ENCODE measurements at places on chromosomes 7 and 10.

DNA sequence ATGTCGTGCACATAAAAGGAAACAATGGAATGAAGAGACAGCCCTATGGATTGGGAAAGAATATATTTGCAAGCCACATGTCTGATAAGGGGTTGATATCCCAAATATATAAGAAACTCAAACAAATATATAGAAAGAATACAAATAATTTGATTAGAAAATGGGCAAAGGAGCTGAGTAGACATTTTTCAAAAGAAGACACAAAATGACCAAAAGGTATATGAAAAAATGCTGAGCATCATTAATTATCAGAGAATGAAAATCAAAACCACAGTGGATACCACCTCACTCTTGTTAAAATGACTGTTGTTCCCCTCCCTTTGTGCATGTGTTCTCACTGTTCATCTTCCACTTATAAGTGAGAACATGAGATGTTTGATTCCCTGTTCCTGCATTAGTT is 175.3 kb downstream of the CNTNAP2 start:
- DNase-seq = no peak

- no peak for DNase-seq
Observed at GRCh38 chr10:97770255-97770654, 1.5 kb downstream of the SFRP5 start.

DNA sequence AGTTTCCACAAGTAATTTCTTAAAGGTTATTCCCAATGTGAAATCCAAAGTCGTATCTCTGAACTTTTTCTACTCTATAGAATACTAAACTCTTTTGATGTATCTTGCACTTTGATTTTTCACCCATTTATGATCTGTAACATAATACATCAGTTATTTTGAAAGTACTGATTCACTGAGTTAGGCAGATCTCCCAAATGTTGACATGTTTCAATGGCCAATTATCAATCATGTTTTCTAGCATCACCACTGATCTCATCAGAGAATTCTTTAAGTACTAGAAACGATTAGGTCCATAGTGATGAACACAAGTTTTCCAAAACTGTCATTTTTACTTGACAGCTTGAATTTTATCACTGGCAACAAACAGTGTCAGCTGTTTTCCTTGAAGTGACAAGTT is 119.0 kb downstream of the ATE1 start:
- DNase-seq = no peak

- DNase-seq = no peak
Observed at GRCh38 chr10:19683356-19683755, 132.9 kb upstream of the PLXDC2 start.

DNA sequence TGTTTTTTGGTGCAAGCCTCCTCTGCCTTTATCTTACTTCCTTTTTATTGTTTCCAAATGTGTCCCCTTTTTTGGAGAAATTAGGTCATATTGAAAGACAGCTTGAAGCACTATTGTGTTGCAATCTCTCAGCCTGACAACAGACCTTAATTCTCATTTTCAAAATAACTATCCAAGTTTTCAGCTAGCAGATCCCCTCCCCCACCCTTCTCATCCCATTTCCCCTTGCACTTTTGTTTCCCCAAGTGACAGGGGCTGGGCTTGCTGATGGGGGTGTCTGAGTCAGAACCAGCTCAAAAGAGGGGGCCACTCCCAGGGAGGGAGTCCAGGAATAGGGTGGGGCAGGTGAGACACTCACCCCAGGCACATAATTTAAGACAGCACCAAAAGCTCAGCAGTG is 75.3 kb downstream of the MKI67 start:
- DNase-seq = no peak

DNA sequence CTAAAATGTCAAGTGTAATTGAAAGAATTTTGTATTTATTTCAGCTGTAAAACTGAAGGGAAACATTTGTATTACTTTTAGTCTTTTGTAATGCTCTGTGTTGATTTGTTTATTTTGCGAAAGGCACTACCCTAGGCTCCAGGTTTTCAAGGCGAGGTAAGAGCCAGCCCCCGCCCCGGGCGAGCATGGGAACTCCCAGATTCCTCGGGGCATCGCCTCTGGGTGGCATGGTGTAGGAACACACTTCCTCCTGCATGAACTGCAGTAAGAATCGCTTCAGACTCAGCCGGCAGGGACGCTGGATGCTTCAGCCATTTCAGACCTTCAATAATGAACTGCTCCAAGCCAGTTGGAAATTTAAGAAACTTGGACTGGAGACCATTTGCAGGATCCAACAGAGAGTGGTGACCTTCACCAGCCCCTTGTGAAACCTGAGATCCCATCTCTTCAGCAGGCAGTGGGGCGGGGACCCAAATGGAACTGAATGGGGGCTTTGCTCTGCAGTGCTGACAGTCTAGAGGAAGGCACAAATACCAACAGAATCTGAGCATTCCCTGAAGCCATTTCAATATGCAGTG is 544.3 kb upstream of the MGMT start:
- no peak for DNase-seq

DNA sequence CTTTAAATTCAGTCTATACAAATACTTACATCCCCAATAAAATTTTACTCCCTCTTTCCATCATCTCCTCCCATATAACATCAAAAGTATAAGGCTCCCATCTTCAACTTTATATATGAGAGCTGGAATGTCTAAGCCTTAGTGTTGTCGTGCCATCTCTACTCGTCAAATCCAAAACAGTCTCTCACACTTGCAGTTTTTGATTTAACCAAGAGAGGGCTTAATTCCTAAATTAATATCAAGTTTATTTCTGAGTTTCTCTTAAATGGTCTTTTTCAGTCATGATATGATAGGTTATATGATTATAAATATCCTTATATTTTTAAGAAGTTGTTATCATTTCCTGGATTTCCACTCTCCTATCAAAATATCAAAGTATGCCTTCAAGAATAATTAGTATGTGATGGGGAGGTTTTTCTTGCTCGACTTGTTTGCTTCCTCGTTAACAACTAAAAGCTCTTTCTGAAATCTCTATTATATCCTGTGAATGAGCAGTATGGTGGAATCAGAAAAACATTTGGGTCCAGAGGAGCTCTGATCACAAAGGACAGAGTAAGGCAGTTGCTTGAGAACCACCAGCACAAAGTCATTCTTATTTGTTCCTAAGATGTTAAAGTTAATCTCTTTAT is 12.5 kb upstream of the LIPK start:
- no peak for DNase-seq

GRCh38 chr7:5454485-5454884 is 30.9 kb upstream of the TNRC18 start:
- no peak for DNase-seq

DNA sequence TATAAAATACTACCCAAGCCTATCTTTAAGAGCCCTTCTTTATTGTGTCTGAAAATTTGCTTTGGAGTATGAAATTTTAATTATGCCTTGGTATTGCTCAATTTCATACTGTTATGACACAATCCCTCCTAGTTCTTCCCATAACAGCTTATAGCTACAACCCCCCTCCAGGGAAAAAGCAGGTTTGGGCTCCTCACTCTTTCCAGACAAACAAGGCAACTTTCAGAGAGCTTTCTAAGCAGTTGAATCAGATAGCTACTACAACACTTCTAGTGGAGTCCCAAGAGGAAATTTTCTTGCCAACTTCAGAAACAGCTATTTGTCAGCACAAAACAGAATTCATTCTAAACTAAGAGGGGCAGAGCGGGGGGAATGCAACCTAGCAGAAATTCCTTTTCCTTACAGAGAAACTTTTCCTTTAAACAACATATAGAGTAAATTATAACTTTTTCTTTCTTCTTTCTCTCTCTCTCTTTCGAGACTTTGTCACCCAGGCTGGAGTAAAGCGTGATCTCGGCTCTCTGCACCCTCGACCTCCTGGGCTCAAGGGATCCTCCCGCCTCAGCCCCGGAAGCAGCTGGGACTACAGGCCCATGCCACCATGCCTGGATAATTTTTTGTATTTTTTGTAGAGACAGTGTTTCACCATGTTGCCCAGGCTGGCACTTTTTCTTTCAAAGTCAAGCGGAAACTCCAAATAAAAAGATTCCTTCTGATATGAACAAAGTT is 26.0 kb upstream of the JMJD1C start:
- DNase-seq = no peak

GRCh38 chr7:94173436-94173835 is 169.3 kb upstream of the BET1 start:
- no peak for DNase-seq

DNA sequence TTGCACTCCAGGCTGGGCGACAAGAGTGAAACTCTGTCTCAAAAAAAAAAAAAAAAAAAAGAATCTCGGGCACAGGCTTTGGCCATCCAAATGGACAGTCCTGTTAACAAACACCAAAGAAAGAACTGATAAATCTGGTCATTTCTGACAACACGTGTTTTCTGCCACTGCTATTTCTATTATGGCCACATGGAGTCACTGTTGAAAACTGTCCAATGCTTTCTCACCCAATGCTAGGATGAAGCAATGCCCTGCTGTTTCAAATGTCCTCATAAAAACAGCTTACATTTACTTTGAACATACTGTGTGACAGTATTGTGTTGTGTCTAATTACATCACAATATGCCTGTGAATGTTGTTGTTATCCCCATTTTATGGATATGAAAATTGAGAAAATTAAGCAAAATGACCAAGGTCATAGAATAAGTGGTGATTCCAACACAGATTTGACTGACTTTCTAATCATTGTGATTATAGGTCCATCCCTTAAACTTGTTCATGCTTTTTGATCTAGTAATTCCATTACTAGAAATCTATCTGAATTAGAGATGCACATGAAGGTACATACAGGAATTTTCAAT is 19.9 kb upstream of the MAP3K8 start:
- no peak for DNase-seq

DNA sequence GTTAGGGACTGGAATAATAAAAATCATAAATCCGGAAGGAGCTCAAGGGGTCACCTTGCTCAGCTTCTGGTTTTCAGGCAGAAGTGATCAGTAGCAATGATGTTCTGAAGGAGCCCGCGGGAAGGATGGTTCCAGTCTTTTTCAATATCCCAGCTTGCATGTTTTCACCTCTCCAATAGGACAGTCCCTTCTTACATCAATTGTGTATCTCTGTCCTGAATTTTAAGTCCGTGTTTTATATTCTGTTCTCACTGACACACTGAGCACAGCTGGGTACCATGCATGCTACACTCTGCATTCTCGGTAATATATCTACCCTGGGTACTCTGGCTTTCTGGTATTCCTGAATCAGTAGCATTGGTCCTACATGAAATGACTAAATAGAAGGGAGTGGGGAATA is 55.2 kb upstream of the SLC35B4 start:
- DNase-seq = no peak

DNA sequence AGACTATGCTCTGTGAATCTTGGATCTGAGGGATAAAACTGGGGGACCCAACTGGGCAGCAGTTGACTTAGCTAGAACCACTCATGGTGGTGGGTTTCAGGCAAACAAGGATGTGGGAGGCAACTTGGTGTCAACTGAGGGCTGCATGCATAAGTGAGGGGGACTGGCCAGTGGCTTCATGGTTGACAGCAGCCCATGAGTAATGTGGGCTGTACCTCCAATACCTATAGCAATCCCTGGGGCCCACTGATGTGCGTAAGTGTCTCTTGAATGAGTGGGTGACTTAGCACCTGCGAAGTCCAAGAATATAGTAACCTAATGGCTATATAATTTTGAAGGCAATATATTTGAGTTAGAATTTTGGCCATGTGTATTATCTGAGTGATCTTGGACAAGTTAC is 13.7 kb upstream of the MAP3K8 start:
- no peak for DNase-seq

DNA sequence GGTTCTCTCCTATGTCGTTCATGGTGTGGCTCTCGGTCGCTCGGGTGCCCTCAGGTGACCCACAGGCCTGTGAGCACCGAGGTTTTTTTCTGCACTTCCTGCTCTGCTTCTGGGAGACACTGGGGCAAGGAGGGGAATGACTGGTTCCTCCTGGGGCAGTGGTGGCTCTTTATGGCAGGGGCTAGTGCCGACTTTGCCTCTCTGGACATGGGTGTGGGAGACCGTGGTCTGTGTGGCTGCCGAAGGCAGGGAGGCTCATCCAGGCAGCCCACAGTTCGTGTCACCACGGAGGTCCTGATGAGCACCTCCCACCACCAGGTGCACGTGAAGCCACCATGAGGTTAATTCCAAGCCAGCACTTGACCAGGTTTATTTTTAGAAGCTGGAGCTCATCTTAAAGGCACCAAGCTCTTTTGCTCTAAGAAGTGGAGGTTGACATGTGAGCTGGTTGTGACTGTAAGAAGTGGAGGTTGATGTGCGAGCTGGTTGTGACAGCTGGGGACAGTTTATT is 24.7 kb upstream of the DPYSL4 start:
- no peak for DNase-seq

- no peak for DNase-seq
Observed at GRCh38 chr7:466465-467191, 53.0 kb downstream of the PDGFA start.

- no peak for DNase-seq
Observed at GRCh38 chr7:21911341-21911875, 34.3 kb downstream of the CDCA7L start.

DNA sequence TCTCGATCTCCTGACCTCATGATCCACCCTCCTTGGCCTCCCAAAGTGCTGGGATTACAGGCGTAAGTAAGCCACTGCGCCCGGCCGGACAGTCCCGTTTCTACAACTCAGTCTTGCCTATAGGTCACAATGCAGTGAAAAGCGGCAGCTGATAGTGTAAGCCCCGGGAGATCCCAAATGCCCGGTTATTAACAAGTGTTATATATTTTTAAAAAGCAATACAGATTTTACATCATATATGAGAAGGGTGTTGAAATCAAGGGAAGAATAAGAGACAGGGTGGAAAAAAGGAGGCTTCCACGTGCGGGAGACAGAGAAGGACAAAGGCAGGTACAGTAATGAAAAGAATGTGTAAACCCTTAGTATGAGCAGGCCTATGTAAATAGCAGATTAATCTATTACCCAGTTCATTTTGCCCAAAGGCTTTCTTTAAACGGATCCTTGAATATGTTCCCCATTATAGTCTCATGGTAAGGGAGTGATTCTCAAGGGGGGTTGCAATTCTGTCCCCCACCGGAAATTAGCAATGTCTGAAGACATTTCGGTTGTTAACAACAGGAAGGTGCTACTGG is 170.8 kb downstream of the PDE1C start:
- no peak for DNase-seq

GRCh38 chr10:6178581-6178980 is 24.2 kb upstream of the PFKFB3 start:
- no peak for DNase-seq

DNA sequence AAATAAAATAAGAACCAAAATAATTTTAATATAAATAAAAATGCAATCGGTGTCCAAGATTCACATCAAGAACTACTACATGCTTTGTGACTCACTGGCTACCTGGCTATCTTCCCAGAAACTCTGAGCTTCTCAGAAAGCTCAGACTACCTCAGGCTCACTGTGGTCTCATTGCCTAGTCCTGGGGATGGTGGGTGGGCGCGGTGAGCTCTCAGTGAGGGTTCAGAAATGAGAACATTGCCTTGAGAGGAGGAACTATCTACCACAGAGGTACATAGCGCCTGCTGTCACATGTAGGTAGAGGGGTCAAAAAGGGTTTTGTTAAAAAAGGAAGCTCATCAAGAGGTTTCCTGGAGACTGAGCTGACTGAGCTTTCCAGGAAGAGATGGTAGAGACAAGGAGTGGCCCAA is 108.0 kb downstream of the WDFY4 start:
- no peak for DNase-seq

DNA sequence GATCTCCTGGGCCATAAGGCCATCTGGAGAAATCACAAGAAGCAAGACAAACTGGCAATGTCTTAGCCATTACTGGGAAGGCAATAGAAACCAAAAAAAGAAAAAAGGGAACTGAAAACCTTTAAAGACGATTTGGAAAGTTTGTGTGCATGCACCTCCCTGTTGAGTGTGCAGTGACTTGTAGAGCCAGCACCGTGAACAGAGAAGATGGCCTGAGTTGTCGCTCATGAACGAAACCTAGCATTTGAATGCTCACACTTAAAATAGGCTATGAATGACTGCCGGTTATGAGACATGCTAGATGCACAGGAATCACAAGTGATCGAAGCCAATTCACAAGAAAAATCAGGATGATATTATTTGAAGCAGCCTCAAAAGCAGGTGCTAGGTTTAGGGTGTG is 151.3 kb upstream of the ADO start:
- DNase-seq = no peak

All from stimulated activated CD4-positive, alpha-beta T cell treated with anti-CD3 and anti-CD28 coated beads, Interleukin-4, amount 100 ng/mL, for 4 hours (primary cell).